ENCODE measurements at places on chromosomes 5 and 9.
A peak's percentile ranks its signal among the peaks of the same experiment; 100 is the strongest.

GRCh38 chr9:95029288-95029687 lies 288.2 kb downstream of the FANCC start:
- no peak for DNase-seq

DNA sequence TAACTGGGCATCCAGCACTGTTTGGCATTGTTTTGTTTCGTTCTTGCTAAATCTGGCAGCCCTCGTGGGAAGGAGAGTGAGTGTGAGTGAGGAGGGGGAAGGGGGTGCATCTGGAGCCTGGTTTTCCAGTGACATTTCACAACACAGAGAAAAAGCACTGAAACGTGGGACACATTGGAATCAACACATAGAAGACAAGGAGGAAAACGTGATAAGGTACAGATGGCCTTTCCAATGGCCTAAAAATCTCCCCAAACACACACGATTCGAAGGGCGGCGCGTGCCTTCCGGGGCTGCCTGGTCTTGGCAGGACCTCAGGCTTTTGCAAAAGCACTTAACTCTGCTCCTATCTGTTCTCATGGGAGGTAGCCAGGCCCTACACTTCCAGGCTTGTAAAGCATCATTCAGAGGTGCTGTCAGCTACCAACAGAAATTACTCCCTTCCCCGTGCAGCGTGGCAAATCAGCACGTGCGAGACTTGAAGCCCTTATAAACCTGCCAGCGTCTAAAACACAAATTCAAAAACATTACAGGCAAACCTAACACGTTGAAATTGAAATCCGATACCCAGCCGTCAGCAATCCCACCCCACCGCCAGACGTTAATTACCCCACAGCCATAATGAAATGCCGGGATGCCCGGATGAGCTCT lies 129.4 kb downstream of the OLFM1 start:
- DNase-seq, result no peak

- DNase-seq, result peak; percentile 41
Observed at GRCh38 chr5:137753691-137754187, 424 bp downstream of the HNRNPA0 start.

- no peak for DNase-seq
Observed at GRCh38 chr9:126702151-126703001, 88.6 kb downstream of the LMX1B start.

GRCh38 chr5:108345541-108346171 lies 36.2 kb downstream of the FBXL17 start:
- DNase-seq, result no peak

- DNase-seq, result no peak
Observed at GRCh38 chr5:56440871-56441740, 208.0 kb upstream of the ANKRD55 start.

DNA sequence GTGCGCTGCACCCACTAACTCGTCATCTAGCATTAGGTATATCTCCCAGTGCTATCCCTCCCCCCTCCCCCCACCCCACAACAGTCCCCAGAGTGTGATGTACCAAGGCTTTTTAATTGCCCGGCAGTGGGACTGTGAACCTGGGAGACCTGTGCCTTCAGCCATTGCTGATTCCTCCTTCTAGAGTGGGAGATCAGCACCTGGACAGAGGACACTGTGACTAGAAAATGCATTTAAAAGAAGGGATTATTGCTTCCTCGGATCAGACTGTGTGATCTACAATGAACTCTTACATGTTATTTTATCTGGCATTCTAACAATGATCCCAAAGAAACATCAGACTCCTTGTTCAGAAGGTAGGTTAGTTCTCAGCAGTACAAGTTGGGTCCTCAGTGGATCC lies 25.9 kb downstream of the CTSL start:
- no peak for DNase-seq

DNA sequence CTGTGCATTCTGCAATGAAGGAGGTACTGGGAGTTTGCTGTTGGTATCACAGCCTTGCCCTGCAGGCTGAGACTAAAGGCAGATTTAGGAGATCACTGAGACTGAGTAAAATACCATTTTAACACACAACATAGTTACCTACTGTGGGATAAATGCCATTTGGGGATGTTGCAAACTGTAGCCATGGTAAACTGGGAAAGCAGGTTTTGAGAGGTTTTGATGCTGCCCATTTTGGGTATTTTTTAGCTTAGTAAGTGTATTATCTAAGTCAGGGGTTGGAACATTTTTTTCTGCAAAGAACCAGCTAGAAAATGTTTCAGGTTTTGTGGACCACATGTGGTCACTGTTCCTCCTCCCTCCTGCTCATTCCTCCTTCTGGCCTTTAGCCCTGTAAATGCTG lies 108.9 kb downstream of the EHMT1 start:
- no peak for DNase-seq

DNA sequence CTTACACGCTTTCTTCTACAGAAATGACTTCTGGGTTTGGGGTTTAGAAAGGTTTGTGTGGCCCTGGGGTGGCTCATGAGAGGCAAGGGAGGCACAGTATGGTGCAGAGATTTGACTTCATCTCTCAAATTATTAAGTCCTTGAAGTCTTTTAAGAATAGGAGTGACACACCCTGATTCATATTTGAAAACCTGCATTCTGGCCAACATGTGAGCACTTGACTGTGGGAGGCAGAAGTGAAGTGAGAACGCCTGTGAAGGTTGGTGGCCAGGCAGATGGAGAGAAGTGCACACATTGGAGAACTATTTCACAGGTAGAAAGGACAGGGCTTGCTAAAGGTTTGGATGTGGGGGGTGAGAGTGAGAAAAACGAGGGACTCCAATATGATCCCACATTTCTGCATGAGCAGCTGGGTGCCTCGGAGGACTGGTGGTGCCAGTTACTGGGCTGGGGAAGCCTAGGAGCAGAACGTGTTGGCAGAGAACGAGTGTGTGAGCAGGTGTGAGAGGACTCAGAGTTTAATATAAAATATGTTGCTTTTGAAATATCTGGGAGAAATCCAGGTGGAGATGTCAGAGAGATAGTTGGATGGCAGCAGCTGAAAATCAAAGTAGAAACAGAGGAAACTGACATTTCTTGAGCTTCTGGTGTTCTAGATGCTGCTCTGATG lies 240.0 kb upstream of the ADAMTSL1 start:
- DNase-seq, result no peak

DNA sequence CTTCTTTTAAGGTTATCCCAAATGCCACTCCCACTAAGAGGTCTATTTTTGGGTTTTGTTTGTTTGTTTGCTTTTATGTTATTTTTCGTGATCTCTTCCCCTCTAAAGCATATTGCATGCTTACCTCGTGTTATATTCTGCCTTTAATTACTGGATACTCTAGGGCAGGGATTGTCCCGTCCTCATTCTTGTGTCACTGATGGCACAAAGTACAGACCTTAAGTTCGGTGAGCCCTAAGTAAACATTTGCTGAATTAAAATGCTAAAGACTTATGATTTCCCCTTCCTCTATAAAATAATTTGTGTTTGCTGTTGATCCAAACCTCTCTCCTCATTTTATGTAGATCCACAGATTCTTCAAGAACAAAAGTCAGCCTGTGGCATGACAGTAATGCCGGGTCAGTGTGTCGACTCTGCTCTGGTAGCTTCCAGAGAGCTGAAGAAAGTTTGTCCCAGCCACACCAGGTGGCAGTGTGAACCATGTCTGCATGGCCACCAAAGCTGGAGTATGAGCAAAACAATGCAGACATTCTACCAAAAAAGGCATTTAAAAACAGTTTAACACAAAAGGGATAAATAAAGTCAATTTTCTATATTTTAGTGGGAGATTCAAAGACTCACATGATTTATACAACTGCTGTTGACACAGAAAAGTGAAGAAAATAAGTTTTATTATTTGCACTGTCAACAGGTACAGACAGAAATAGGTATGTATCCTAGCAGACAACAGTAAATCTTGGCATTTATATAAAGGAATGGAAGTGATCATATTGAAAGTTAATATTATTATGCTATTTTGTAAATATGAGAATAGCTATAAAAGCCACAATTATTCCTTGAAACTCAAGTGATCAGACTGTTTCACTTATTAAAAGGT lies 17.9 kb upstream of the POC5 start:
- no peak for DNase-seq

GRCh38 chr5:34930870-34931269 lies 1.5 kb downstream of the DNAJC21 start:
- DNase-seq, result no peak

- DNase-seq, result peak; percentile 5
Observed at GRCh38 chr5:100827481-100827889, 75.6 kb downstream of the ST8SIA4 start.

DNA sequence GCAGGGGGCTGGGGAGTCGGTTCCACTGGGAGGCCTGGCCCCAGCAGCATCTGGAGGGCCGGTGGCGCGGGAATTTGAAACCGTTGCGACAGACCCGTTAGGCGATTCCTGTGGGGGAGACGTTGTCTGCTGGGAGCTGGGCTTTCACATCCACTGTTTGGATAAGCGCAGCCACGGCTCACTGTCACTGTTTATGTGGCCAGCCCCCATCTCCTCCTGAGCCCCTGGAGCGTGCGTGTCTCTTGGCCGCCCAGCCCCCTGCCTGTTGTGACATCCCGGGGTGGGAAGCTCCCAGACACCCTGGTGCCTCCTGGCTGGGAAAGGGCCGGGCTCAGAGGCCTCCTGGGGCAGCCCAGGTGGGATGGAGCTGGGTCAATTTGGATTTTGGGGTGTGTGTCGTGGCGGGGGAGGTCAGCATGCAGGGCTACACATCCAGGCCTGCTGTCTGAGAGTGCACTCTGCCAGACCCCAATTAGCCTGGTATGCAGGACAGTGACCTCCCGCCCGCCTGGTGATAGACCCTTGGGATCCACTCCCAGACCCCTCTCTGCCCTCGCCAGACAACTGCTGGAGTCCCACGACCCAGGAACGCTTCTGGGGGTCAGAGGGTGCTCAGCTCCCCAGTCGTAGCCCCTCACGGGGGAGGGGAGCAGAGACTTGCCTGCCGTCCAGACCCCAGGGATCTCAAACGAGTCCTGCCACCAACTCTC lies 62.0 kb upstream of the RNU6ATAC start:
- DNase-seq, result no peak

- no peak for DNase-seq
Observed at GRCh38 chr5:65563777-65564176, 681 bp downstream of the PPWD1 start.

DNA sequence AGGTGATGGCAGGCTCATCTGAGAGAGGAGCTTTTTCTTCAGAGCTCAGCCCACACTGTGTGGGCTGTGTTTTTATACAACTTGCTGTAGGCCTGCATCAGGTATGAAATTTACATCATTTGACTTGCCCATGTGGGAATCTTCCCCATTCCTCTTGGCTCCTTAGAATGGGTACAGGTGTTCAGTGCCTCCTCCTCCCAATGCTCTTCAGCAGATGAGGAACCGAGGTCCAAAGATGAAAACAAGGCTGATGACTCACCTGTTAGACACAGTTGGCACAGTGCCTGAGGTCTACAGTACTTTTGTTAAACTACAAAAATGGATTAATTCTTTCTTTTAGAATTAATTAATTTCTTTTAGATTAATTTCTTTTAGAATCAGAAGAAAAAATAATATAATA lies 20.8 kb downstream of the PAPPA start:
- DNase-seq, result no peak

GRCh38 chr5:134131165-134131564 lies 16.7 kb downstream of the TCF7 start:
- no peak for DNase-seq

DNA sequence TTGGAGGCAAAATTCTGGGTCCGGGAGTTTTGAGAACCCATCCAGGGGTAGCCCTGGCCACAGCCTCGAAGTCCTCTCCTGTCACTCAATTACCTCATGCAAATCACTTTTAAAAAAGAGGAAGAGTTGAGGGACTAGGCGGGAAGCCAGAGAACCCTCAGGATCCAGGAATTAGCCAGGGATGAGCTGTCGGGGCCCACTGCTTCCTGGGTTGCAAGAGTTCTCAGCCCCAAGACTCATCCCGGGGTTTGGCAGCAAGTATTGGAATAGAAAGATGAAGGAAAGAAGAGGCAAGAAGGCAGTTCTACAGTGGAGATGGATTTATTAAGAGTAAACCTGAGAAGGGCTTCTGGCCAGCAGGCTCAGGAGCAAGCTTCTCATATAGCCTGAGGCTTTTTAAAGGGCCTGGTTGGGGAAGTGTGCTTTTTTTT lies 25.6 kb downstream of the C9orf50 start:
- DNase-seq, result no peak

DNA sequence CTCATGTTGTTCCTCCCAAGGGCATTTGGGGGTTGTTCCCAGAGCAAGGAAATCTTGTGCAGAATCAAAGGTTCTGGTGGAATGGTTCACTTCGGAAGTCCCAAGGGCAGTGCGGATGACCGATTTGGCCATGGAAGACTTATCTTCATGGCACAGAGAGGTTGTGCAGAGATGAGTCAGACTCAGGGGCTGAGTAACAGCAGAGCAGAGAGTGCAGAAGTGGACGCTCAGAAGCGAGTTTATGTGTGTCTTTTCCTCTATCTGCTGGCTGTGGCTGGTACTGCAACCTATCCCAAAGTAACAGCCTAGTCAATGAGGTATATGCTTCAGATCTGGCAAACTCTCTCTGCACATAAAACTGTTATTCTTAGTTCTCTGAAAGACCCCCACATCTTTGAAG lies 118.1 kb downstream of the DPYSL3 start:
- no peak for DNase-seq

DNA sequence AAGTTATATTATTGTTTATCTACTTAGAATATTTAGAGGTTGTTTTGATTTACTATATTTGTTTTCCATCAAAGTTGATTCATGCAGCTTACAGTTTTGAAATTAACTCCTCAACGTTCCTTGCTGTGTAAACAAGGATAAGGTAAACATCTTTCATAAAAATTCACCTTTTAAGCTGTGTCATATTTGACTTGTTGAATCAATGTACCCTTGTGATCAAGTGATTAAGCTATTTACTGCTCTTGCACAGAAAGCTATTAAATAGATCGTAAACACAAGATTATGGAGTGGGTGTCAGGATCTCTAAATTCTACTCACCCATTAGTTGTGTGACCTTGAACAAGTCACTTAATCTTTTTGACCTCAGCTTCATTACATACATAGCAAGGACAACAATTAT lies 2054.0 kb upstream of the NUDT12 start:
- peak; percentile 10 for DNase-seq

DNA sequence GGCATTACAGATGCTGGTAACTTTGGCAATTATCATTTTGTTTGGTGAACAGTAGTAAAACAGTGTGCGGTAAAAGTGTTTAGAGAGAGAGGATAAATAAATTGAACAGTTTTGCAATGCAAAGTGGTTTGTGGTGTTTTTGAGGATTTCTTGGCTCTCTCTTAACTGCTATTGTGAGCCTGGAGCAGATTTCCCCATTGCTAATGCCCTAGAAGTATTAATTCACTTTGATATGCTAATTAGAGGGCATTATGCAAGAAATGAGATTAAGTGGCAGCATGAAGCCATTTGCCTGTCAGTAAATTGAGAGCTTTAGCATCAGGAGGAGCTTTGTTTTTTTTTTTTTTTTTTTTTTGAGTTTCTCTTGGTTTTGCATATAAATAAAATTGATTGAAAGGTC lies 8.2 kb downstream of the PBX3 start:
- DNase-seq, result no peak

- DNase-seq, result no peak
Observed at GRCh38 chr9:82949203-82949602, 113.7 kb downstream of the RASEF start.

- DNase-seq, result peak; percentile 63
Observed at GRCh38 chr5:893711-894110, 1.0 kb downstream of the TRIP13 start.
